NCI-H1105 treated with DMSO at 0.1 percent for 48 hours (cell line): ENCODE measurements at places on chromosomes 11 and 22.

- DNase-seq: no peak
These were observed 30.2 kb downstream of the GTF2H1 start for GRCh38 chr11:18352581-18352980.

GRCh38 chr11:34605481-34606325, 15.2 kb upstream of the EHF start:
- no peak for DNase-seq

DNA sequence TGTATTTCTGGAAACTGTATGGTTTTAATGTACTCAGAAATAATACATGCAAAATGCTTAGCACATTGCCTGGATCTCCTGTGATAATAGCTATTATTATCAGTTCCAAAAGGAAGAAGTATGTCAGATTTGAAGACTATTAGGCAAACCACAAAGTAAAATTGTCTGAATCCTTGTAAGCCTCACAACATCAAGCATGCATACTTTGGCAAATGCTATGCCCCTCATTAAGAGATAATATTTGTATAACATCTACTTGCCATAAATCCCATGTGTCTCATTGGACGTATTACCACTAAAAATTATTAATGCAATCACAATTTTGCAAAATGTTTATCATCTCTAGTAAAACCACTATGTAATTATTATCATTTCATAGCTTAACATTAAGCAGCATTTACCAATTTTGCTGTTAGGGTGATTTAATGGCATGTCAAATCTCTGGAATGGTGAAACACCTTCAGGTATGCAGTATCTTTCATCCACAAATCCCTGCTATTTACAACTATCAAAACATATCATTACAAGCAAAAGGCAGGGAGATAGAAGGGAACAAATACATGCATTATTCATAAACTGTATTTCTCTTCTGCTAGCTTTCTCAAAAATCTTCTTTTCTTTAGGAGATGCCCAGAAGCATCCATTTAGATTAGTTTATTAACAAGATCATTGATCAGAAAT, 974.6 kb upstream of the RAG2 start:
- no peak for DNase-seq

GRCh38 chr11:45926536-45927331, 4.3 kb downstream of the LARGE2 start:
- no peak for DNase-seq

- DNase-seq: no peak
These were observed 84.1 kb downstream of the WNT7B start for GRCh38 chr22:45892681-45893461.
